Thymus (tissue), 14 donors: ENCODE measurements at places on chromosomes 1 and 21. TPM values are rescaled to one million over a fixed set of nuclear protein-coding genes. Genes with fewer than 3 reads are reported as not detected.
A peak's percentile ranks its signal among the peaks of the same experiment; 100 is the strongest.

Gene CD5L
- polyA plus RNA-seq, result 6.8 TPM

Gene INKA2
- 1.5 TPM for polyA plus RNA-seq

Gene RPTN
- polyA plus RNA-seq, result 3.2 TPM

Gene FCGR2B
- 10.9 TPM for polyA plus RNA-seq

Gene CCNL2
- polyA plus RNA-seq, result 340 TPM

- no peak overlapping the region for H3K4me3 ChIP-seq
- DNase-seq, result no peak
- H3K4me1 ChIP-seq, result peaks cover 5% of the 10 kb centered on the region
- H3K36me3 ChIP-seq, result no peaks in the 10 kb centered on the region
- peaks cover 36% of the 10 kb centered on the region for H3K27me3 ChIP-seq
Measured at GRCh38 chr1:16047791-16048475, 4.4 kb downstream of the CLCNKB start.

DNA sequence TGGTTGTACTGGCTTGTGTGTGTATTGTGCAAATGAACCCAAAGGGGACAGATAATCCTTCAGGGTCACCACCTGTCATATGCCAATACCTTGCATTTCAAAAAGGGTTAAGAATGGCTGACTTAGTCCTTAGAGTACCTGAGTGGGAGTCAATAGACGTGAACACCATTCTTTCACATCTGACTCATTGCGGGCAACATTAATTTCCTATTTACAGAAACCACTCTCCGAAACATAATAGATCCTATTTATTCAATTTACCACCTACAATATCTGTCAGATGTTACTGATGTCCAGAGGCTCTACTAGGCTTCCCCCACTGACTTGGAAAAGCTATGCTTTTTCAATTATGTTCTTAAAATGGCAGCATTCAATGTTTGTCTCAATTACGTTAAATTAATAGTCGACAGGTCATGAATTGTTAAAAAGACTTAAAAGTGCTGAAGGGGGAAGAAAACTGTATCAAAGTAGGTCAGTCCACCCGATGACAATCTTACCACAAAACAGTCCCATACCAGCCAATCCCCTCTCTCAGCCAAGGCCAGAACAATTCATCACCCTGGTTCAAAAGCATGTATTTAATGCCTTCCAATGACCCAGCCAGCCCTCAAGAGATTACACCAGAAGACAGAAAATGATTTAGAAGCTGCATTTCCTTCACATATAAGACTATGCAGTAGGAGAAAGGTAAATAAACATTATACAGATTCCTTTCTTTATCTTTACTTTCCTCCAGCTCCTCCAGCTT, 48.6 kb upstream of the PLA2G2C start:
- no peak overlapping the region for H3K27ac ChIP-seq
- DNase-seq, result no peak
- H3K4me3 ChIP-seq, result no peak overlapping the region
- no peaks in the 10 kb centered on the region for H3K4me1 ChIP-seq

DNA sequence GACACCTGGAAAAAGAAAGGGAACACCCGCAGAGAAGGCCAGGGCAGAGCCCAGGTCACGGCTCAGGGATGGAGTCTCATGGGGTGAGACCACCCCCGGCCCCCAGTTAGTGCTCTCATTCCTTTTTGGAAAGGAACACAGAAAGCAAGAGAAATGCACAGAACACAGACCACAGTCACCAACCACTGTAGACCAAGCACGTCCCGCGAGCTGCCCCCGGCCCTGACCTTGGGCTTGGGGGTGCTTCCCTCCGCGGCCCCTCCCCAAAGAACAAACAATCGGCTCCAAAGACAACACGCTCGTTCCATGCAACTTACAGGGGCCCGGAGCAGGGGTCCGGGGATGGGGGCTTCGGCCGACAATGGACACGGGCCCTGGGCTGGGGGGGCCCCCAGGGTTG, 12.8 kb downstream of the CELF3 start:
- H3K4me1 ChIP-seq, result peaks cover 9% of the 10 kb centered on the region
- H3K36me3 ChIP-seq, result peaks cover 13% of the 10 kb centered on the region

- H3K27ac ChIP-seq, result no peak overlapping the region
- H3K4me1 ChIP-seq, result peaks cover 13% of the 10 kb centered on the region
- H3K4me3 ChIP-seq, result no peak overlapping the region
- no peaks in the 10 kb centered on the region for H3K27me3 ChIP-seq
- DNase-seq, result no peak
- H3K36me3 ChIP-seq, result no peaks in the 10 kb centered on the region
Measured at GRCh38 chr21:33387294-33387693, 15.9 kb upstream of the IFNGR2 start.

DNA sequence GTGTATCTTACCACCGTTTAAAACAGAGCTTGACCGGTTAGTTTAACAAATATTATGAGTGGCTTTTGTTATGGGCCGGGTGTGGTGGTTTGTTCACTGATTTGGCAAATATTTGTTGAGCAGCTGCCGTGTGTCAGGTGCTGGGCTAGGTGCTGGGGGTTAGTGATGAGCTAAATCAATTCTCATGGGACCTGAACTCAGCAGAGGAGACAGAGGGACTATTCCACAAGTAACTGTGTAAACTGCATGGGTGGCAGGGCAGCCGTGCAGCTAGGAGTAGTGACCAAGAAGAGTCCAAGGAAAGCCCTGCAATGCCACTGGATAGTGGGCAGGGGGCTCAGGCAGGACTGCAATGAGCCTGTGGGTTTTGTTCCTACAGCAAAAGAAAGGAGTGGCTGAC, 11.2 kb upstream of the C2CD2 start:
- H3K27me3 ChIP-seq, result no peaks in the 10 kb centered on the region
- no peaks in the 10 kb centered on the region for H3K36me3 ChIP-seq
- DNase-seq, result no peak
- no peak overlapping the region for H3K27ac ChIP-seq
- H3K4me3 ChIP-seq, result no peak overlapping the region
- peaks cover 19% of the 10 kb centered on the region for H3K4me1 ChIP-seq

DNA sequence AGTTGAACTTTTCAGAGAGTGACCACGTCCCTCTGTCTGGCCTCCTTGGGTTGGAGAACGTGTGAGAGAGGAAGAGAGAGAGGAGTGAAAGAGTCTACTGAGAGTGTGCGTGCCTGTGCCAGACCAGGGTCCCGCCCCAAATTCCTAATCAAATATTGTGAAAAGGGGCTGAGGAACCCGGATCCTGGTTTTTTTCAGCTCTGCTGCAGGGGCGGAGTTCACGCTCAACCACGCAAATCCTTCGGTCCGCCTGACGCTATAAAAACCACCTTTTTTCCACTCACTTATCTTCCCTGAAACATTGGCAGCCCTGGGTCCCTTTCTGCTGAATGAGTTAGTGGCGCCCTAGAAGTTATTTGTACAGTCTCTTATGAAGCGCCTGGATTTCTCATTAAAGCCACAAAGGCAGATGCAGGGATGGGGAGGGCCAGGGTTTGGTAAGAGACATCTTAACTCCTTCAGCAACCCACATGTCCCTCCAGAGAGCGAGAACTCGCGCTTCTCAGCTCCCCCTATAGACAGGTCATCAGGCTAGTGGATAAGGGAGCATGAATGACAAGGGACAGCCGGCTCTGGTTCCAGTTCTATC, at the start of gene FMOD:
TSS of gene FMOD (minus strand) at position 86 of the 589 bp plus-strand sequence. CDS start 2,852 bp downstream, outside the sequence.
- no peak within 1 kb of the TSS for H3K4me3 ChIP-seq
- no peaks in the 10 kb centered on the region for H3K27me3 ChIP-seq
- peaks cover 2% of the 10 kb centered on the region for H3K4me1 ChIP-seq
- no peaks in the 10 kb centered on the region for H3K36me3 ChIP-seq
- DNase-seq, result no peak
- no peak within 1 kb of the TSS for H3K27ac ChIP-seq

DNA sequence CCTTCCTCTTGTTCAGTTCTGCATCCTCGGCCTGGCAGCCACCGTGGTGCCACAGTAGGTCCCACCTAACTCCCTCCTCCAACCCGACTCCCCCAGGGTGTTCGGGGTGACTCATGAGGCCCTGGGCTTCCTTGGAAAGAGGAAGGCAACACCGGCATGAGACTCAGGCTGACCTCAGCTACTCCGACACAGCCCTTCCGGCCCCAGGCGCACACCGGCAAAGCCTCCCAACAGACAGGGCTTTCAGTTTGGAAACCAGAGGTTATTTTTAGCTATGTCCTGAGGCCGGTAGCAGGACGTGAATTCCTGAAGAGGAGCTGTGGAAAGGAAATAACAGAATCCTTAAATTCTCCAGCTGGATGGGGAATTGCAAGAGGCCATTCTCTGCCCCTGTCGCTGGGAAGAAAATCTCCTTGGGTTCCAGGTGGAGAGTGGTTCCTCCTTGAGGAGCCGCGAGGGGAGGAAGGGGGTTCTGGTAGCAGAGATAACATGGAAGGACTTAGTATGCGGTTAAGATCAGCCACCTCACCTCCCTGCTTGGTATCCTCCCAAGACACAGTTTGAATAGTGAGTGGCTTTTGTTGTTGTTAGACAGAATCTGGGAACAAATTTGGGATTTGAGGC, 24.4 kb downstream of the PLXNA2 start:
- no peak for DNase-seq
- H3K27me3 ChIP-seq, result peaks cover 12% of the 10 kb centered on the region
- no peaks in the 10 kb centered on the region for H3K4me1 ChIP-seq
- H3K4me3 ChIP-seq, result no peak overlapping the region

DNA sequence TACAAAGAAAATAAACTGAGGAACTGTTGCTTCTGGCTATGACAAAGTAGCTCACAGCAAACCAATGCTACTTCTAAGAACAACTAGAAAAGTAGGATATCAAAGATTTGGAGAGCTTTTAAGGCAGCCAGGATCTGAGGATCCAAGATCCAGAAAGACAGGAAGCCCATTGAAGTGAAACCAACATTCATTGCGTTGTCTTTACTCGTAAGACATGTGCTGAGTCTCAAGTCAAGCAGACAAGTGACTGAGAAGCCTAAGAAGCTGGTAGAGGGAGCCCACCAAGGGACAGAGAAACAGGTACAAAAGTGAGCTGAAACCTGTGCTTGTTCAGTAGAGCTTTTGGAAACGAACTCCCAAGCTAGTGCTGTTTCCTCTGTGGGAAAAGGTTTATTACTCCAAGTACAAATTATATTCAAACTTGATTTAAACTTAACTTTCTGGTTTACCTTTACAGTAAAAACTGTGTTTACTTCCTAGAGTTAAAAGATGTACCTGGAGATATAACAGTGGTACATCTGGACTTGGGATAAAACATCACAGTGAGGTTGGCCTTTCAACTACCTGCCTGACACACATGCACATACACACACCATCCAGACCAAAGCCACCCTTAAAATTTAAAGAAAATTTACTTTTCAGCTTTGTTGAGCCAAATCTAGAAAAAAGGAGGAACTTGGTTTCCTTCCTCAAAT, 41.2 kb downstream of the NME7 start:
- no peaks in the 10 kb centered on the region for H3K36me3 ChIP-seq
- DNase-seq, result no peak
- H3K4me3 ChIP-seq, result no peak overlapping the region
- no peaks in the 10 kb centered on the region for H3K27me3 ChIP-seq
- no peaks in the 10 kb centered on the region for H3K4me1 ChIP-seq
- no peak overlapping the region for H3K27ac ChIP-seq

GRCh38 chr1:155063550-155064110, at the start of gene EFNA4:
TSS of gene EFNA4 (plus strand) at chr1:155063740. CDS start at chr1:155063824, 84 bp downstream.
- H3K27ac ChIP-seq, result peak within 1 kb of the TSS; percentile 58
- DNase-seq, result peak; percentile 83
- peaks cover 55% of the 10 kb centered on the region for H3K27me3 ChIP-seq

GRCh38 chr1:11024874-11025203, 12.4 kb downstream of the TARDBP start:
- no peak overlapping the region for H3K4me3 ChIP-seq
- no peak for DNase-seq
- no peaks in the 10 kb centered on the region for H3K4me1 ChIP-seq
- H3K27ac ChIP-seq, result no peak overlapping the region
- H3K36me3 ChIP-seq, result peaks cover 41% of the 10 kb centered on the region

- no peak for DNase-seq
- H3K36me3 ChIP-seq, result no peaks in the 10 kb centered on the region
- no peaks in the 10 kb centered on the region for H3K4me1 ChIP-seq
- no peak overlapping the region for H3K4me3 ChIP-seq
- H3K27me3 ChIP-seq, result no peaks in the 10 kb centered on the region
- H3K27ac ChIP-seq, result no peak overlapping the region
Measured at GRCh38 chr1:7912743-7913557, 27.7 kb downstream of the TNFRSF9 start.

DNA sequence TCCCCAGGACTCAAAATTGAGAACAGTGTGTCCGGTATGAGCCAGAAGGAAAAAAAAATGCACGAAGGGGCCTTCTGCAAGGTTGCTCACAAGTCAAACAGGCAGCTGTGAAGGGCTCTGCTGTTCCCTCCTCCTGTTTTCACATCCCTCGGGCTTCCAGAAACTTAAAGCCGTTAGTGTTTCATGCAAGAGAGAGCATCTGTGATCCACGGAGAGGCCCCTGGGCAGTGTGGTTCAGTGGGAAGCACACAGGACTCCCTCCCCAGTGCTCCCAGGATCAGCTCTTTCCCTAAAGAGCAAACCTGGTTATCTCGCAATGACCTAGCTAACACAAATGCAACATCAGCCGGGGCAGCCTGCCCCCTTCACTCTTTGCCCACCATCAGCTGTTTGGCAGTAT, 2.9 kb upstream of the MATN1 start:
- no peaks in the 10 kb centered on the region for H3K27me3 ChIP-seq
- H3K27ac ChIP-seq, result no peak overlapping the region
- H3K4me1 ChIP-seq, result no peaks in the 10 kb centered on the region
- no peak for DNase-seq
- no peaks in the 10 kb centered on the region for H3K36me3 ChIP-seq

- H3K4me1 ChIP-seq, result no peaks in the 10 kb centered on the region
- H3K4me3 ChIP-seq, result no peak overlapping the region
- H3K36me3 ChIP-seq, result no peaks in the 10 kb centered on the region
- DNase-seq, result no peak
- peaks cover 5% of the 10 kb centered on the region for H3K27me3 ChIP-seq
Measured at GRCh38 chr1:152005360-152005912, 11.8 kb upstream of the S100A10 start.

DNA sequence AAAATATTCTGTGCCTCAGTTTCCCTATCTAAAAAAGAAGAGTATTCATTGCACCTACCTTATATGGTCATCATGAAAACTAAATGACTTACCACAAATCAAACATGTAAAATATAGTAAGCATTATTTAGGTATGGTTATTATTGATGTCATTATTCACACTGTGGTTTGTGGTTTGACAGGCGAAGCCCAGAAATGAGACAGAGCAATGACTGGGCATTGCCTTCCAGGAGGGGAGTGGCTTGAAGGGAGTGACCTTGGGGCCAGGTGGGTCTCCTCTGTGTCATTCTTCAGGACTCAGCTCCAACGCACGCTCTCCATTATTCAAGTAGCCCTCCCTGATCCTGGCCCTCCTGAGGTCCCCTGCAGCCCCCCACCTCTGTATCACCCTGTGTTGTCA, 133.7 kb downstream of the DMRTA2 start:
- no peaks in the 10 kb centered on the region for H3K36me3 ChIP-seq
- H3K4me3 ChIP-seq, result no peak overlapping the region
- DNase-seq, result no peak
- no peak overlapping the region for H3K27ac ChIP-seq
- H3K27me3 ChIP-seq, result no peaks in the 10 kb centered on the region
- H3K4me1 ChIP-seq, result no peaks in the 10 kb centered on the region

- H3K27ac ChIP-seq, result no peak overlapping the region
- H3K27me3 ChIP-seq, result no peaks in the 10 kb centered on the region
- H3K4me3 ChIP-seq, result no peak overlapping the region
- no peaks in the 10 kb centered on the region for H3K4me1 ChIP-seq
- peak; percentile 6 for DNase-seq
Measured at GRCh38 chr1:87642581-87643221, 314.0 kb downstream of the LMO4 start.

GRCh38 chr1:239547987-239548386, 161.6 kb downstream of the CHRM3 start:
- H3K27me3 ChIP-seq, result no peaks in the 10 kb centered on the region
- no peak overlapping the region for H3K27ac ChIP-seq
- H3K4me3 ChIP-seq, result no peak overlapping the region
- DNase-seq, result no peak
- no peaks in the 10 kb centered on the region for H3K4me1 ChIP-seq
